ENCODE measurements at places on chromosomes 12 and 14.

GRCh38 chr12:119312904-119313303 lies 21.6 kb upstream of the CCDC60 start:
- DNase-seq, result no peak

DNA sequence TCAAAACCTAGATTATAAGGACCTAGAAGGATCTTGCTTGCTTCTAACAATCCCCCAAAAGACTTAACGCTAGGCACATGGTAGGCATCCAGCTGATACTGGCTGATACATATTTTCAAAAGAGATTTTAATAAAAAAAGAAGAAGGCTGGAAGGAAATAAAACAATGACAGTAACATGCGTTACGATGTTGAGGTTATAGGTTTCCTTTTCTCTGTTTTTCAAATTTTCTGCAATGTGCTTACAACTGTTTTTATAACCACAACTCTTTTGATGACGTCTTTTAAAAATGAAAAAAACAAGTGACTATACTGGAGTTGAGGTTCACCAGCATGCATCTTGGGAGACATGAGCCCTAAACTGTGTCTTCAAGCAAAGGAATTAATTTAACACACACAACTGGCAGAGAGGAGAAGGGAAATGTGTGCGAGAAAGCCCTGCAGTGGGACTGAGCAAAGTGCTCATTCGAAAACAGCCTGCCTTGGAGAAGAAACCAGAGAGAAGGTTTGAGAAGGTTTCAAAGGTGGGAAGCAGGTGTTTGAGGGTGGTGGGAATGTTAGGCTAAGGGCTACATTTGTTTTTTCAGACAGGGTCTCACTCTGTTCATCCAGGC lies 80.4 kb downstream of the DUSP16 start:
- DNase-seq, result no peak

DNA sequence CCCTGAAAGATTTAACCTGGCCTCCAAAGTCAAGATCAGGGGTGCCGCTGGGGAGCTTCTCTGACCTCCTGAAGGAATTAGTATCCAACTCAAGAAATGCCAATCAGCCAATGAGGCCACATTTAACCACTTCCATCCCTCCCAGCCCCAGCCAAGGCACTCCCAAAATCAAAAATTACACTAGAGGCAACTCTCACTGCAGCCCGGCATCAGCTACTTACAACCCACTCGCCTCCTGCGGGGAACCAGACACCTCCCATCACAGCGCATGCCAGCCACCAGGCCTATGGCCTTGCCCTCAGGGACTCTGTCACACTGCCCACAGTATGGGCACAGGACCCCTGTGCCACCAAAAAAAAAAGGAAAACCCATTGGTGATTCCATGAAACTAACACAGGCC lies 62.3 kb upstream of the DDX11 start:
- DNase-seq, result no peak

GRCh38 chr14:39060818-39061437 lies 42.1 kb downstream of the SEC23A start:
- no peak for DNase-seq

- peak; percentile 53 for DNase-seq
Observed at GRCh38 chr14:99425272-99425681, 55.4 kb downstream of the SETD3 start.

GRCh38 chr12:100554608-100555077 lies 18.8 kb upstream of the GAS2L3 start:
- peak; percentile 93 for DNase-seq

- peak; percentile 96 for DNase-seq
Observed at GRCh38 chr12:22312336-22312735, 22.2 kb downstream of the ST8SIA1 start.

- no peak for DNase-seq
Observed at GRCh38 chr14:105913861-105914260, 387.5 kb downstream of the TMEM121 start.

DNA sequence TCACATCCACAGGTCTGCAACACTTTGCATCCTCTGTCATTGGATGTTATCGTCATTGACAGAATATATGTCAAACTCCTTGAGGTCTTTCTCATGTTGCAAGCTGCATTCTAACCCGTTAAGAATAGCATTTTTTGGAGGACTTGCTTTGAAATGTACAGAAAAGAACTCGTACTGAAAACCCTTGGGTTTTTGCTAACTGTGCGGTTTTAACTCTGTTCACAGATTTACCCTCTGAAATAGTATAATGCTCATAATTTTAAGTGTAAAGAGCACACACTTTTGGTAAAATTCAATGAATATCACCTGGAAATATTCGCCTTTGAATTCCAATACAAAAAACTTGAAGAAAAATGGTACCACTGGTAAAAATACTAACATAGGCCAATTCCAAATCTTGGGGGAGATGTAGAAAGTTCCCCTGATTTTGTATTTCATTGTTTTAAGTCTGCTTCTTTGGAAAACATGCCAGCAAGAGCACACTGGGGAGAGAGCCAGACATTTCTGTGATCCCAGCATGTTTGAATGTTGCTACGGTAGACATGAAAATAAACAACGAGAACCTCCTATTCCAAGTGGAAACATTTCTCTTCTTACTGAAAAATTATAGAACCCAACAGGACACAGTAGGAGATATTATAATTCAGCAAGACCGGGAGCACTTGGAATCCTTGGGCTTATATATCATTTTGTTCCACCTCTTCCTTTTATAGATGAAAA lies 446.0 kb downstream of the AEBP2 start:
- peak; percentile 96 for DNase-seq

- no peak for DNase-seq
Observed at GRCh38 chr14:49637534-49638078, 2.6 kb upstream of the DNAAF2 start.

- no peak for DNase-seq
Observed at GRCh38 chr12:89484470-89484869, 40.1 kb downstream of the GALNT4 start.

DNA sequence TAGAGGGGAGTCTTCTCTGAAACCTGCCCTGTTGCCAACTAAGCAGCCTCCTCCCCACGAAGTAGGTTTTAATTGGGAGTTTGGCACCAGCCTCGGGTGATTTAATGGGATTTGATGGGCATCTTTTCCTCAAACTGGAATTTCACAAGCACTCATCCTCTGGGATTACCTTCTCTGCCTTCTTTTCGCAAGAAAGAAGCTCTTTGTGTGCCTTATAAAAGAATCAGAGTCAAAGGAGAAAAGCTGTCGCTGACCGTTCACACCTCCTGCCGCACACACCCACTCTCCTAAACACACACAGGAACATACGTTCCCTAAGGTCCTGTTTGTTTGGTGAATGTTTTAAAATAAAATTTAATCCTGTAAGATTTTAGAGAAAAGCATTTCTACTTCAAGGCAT lies 84.0 kb downstream of the PRMT8 start:
- DNase-seq, result no peak

GRCh38 chr14:64691376-64691775 lies 12.8 kb upstream of the PLEKHG3 start:
- no peak for DNase-seq

DNA sequence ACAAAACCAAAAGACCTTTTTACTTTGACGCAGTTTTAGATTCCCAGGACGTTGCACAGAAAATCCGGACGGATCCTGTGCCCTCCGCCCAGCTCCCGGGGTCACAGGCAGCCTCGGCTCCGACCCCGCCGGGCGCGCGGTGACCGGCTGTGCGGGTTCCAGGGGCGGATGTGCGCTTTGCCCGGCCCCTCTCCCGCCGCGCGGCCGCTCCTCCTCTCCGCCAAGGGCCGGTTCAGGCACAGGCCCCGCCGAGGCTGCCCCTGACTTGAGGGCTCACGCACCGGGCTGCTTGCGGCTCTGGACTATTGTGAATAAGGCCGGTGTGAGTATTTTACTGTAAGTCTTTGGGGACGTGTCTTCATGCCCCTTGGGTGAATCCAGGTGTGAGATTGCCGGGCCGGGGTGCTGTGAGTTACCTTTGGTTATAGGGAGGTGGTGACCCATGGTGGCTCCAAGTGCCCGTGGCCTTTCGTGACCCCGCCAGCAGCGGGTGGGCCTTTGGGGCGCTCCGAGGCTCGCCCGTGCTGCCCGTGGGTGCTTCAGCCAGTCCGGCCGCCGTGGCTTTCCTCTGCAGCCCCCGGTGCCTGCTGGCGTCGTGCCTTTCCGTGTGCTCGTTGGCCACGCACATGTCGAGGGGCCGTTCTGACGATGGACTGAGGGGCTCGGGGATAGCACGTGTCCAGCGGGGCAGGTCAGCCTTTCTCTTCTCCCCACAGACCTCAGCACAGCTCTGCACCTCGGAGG lies 45.9 kb downstream of the NOC4L start:
- peak; percentile 22 for DNase-seq

DNA sequence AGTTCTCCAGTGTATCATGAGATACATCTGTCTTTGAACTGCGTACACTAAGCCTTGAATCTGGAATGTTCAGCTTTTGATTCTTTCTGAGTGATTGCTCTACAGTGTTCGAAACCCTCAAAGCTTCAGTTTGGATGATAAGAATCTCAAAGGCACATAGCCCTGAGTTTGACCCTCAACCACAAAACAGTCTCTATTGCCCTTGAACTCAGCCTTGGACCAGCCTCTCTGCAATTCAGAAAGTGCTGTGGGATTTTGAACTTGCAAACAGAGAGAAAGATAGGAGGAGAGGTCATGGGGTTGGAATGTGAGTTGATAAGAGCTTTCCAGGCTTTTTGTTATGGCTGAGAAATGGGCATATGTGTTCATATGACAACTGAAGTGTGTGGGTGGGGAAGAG lies 100.3 kb downstream of the MYRFL start:
- no peak for DNase-seq

GRCh38 chr14:87199381-87199780 lies 793.6 kb downstream of the GALC start:
- DNase-seq, result peak; percentile 48

GRCh38 chr12:47080725-47081502 lies 1.2 kb upstream of the AMIGO2 start:
- DNase-seq, result peak; percentile 46

- DNase-seq, result peak; percentile 59
Observed at GRCh38 chr12:80056845-80057244, 42.5 kb upstream of the OTOGL start.

- DNase-seq, result peak; percentile 47
Observed at GRCh38 chr12:122182887-122183587, at the start of gene LRRC43. Gene LRRC43 (plus strand): TSS chr12:122183123. CDS start chr12:122183145, 22 bp downstream.
